ENCODE measurements at places on chromosomes 11 and 22. TPM values are rescaled to one million over a fixed set of nuclear protein-coding genes. Genes with fewer than 3 reads are reported as not detected.

GRCh38 chr11:81255895-81256294 lies 1477.8 kb downstream of the FAM181B start:
- no peak for DNase-seq

The SAAL1 gene
- total RNA-seq: 12.3 TPM

GRCh38 chr11:134409552-134410429 lies 2.3 kb downstream of the B3GAT1 start:
- DNase-seq: no peak

DNA sequence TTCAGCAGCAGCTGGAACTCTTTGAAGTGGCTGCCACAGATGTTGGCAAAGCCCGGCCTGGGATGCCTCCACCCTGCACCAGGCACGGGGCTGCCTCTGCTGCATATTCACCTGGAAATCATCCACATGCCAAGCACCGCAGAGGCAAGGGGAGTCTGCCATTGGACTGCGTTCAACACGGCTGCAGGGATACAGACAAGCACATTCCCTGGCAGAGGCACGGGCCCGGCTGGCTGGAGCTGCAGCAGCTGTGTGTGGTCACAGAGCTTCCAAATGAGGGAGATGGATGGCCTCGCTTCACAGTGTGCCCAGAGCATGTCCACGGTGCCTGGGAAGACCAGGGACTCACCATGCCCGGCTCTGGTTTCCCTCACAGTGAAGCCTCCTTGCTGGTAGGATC lies 1378.9 kb downstream of the TBC1D22A start:
- no peak for DNase-seq

- DNase-seq: no peak
Measured at GRCh38 chr11:21630934-21631478, 561.9 kb upstream of the ANO5 start.

DNA sequence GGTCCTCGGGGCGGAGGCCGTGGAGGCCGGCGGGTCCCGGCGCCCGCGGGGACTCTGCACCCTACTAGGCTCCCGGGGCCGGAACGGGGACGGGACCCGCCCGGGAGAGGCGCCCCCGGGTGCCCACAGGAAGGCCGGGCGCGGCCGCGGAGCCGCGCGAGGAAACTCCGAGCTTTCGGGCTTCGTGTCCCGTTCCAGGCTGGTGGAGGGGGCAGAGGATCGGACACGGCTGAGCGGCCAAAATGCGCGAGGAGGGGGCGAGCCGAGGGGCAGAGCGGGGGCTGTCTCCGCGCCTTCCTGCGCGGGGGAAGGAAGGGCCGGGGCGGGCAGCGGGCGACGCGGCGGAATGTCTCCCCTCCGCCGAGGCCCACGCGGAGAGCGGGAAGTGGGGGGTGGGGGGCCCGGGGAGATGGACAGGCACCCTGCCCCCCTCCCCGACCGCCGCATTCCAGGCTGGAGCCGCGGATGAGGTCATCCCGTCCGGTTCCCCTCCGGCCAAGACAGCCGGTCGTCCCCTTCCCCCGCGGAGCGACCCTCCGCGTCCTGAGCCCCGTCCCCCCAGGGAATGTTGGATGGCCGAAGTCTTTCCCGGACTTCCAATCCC lies 430 bp downstream of the CDC42EP1 start:
- DNase-seq: no peak

GRCh38 chr22:30675436-30675835 lies 7.8 kb upstream of the DUSP18 start:
- DNase-seq: no peak

The OR5M3 gene
- total RNA-seq: not detected

GRCh38 chr11:56577621-56578020 lies at the start of gene OR5M10:
Gene OR5M10, minus strand, starts transcription at chr11:56577721. Its CDS starts 0 bp downstream, at chr11:56577721.
- no peak for DNase-seq

The MAJIN gene
- total RNA-seq: not detected

DNA sequence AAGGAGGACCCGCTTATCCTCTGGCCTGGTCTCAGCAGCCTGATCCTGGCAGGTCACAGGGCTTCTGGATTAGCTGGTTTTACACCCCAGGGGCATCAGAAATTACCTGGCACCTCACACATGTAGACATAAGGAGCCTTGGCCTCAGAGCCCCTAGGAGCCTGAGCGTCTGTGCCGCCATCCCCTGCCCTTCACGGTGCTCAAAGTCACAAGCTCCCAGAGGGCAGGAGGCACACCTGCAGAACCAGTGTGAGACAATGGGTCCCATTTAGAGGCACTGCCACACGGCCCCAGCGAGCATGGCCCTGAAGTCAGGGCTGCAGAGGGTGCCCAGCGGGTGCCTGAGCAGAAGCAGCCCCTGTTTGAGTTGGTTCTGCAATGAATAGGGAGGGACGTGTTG lies 3.9 kb downstream of the DGKZ start:
- DNase-seq: no peak

GRCh38 chr11:70066136-70066520 lies 12.0 kb upstream of the ANO1 start:
- peak; percentile 14 for DNase-seq

The CALCB gene
- not detected for total RNA-seq

GRCh38 chr11:99176430-99176829 lies 155.7 kb downstream of the CNTN5 start:
- no peak for DNase-seq

DNA sequence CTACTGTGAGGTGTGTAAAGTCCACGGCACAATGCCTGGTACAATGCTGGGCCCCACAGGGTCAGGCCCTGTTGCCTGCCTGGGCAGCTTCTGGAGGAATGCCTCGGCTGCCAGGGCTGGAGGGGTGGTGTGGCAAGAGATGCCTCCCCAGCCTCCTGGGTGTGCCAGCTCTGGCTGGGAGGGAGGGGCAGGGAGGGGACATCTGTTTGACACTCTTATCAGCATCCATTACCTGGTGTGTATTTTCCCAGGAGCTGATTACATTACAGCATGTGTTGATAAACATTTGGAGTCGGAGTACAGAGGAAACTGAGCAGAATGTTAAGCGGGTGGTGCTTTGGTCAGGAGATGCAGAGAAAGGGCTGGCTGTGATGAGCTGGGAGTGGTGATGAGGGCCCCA lies 11.0 kb upstream of the NECTIN1 start:
- DNase-seq: no peak

The TRPM5 gene
- not detected for total RNA-seq

- peak; percentile 36 for DNase-seq
Measured at GRCh38 chr11:69899957-69900821, 81.0 kb upstream of the FGF3 start.

- no peak for DNase-seq
Measured at GRCh38 chr11:38788561-38788960, 2190.5 kb upstream of the RAG2 start.

- no peak for DNase-seq
Measured at GRCh38 chr11:6911948-6912347, 8.9 kb upstream of the OR2D3 start.

- DNase-seq: no peak
Measured at GRCh38 chr22:41092847-41093411, 537 bp downstream of the EP300 start.

DNA sequence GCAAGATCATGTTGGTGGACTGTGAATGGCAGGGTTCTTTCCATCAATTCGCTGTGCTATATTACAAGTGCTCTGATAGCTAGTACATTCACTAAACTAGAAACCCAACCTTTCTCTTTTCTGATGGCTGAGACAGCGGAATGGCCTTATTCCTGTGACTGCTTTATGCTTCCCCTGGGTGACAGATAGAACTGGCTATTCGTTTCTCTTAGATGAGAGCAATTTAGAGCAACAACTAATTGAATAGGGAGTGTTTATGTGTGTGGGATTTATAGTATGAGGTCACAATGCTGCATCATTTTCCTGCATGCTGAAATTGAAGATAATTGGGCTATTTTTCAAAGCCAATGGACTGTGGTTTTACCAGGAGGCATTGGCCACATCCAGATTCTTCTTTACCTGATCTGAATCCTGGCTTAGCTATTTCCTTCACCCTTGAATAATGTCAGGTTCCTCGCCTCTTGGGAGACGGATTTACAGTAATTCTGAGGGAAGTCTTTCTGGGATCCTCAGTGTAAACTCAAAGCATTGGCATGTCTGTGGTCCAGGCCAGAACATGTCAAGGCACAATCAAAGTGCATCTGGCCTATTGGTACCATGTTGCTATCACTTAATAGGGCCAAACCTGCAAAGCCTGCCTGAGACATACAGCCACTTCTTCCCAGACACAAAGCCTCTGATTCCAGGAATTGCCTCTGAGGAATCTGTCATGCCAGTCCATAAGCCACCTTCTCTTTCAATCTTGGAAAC lies 775.0 kb upstream of the API5 start:
- no peak for DNase-seq

GRCh38 chr11:129090056-129090455 lies 102.1 kb downstream of the ARHGAP32 start:
- no peak for DNase-seq

DNA sequence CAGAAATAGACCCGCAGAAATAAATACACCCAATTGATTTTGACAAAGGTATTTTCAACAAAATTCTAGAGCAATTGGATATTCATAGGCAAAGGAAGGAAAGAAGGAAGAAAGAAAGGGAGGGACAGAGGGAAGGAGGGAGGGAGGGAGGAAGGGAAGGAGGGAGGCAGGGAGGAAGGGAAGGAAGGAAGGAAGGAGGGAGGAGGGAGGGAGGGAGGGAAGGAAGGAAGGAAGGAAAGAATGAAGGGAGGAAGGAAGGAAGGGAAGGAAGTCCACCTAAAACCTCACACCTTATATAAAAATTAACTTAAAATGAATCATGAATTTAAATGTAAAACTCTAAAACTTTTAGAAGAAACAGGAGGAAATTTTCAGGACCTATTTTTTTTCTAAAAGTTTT lies 94.2 kb upstream of the USP47 start:
- no peak for DNase-seq

The MN1 gene
- 2.0 TPM for total RNA-seq

The UPK3A gene
- total RNA-seq: not detected

- DNase-seq: no peak
Measured at GRCh38 chr11:27357250-27357649, 5.8 kb downstream of the CCDC34 start.

- DNase-seq: no peak
Measured at GRCh38 chr11:46107780-46108179, 13.5 kb downstream of the PHF21A start.

- no peak for DNase-seq
Measured at GRCh38 chr22:19820880-19821522, 33.7 kb downstream of the GNB1L start.

DNA sequence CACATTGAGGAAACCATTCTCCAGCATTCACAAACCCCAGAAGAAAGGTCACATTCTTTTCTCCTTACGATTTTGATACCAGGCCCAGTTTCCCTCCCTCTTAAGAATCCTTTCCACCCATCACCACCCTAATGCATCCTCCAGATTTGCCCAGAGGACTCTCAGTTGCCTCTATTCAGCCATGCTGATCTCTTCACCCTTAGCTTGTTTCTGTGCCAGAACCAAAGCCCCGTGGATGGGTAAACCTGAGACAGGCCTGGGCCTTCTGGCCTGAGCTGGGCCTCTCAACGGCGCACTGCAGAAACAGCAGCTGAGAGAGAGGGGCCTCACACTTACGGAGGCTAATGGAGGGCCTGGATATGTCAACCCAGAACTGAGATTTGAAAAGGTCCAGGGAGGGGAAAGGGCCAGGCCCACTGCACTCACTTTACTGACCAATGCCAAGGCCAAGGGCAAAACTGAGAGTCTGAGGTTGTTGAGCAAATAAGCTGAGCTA lies 32.2 kb upstream of the OAF start:
- DNase-seq: peak; percentile 5

The PTPRJ gene
- 15.7 TPM for total RNA-seq

The CDHR5 gene
- total RNA-seq: not detected

DNA sequence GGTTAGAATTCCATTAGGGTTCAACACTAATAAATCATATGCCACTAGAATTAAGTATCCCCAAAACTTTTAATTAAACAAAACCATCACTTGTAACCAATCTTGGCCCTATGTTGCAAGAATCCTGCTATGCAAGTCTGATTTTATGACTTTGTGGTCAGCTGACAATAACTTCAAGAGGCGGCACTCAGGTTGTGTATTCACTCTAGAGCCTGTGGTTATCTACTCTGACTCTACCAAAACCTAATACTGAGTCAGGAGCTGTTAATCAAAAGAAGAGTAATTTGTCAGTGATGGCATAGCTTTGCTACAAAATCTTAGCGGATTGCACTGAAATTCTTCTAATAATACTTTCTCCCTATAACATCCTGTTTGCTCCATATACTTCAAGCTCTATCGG lies 253.7 kb downstream of the AASDHPPT start:
- no peak for DNase-seq

The ARHGAP20 gene
- total RNA-seq: 34.6 TPM

DNA sequence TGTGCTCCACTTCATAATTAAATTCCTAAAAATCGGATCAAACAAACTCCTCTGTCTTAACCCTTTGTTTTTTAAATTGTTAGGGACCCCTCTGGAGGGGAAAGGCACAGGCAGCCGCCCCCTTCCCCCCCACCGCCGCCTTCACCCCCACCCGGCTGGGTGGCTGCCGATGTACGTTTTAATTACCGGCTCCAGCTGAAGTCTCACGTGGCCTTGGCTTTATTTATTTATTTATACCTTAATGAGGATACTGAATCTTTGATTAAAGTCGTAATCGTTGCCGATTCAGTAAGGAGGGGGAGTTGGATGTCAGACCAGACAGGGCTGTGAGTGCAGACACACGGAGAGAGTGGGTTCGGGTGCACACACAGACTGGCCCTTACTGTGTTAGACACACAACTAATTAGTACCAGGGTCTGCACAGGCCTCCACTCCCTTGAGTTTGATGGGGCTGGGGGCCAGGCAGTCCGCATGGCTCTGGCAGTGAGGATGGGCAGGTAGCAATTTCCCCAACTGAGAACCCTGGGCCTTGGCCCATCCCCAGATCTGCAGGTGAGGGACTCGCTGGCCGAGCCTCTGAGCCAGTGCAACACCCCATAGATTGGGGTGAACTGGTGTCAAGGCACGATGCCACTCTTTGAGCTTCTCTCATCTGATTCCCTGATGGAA lies 51.3 kb upstream of the NNMT start:
- no peak for DNase-seq

The GAB4 gene
- not detected for total RNA-seq

The TRMT112 gene
- total RNA-seq: 206 TPM

DNA sequence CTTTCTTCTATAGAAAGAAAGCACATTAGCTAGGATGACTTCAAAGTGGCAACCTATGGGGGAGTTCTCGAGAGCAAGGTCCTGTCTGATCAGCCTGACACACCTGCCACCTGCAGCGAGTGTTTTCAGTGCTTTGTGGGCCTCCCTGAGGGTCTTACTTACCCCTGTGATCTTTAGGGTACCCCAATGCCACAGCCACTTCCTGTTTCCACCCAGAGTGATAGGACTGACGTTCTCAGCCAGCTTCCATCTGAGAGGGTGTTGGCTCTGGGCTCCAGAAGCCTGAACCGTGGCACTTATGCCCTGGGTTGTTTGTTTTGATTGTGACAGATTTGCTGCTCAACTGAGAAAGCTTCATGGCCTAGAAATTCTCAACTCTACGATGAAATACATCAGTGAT lies 21.7 kb upstream of the ANKK1 start:
- DNase-seq: no peak

The KRTAP5-7 gene
- 0.16 TPM for total RNA-seq

The OR5M10 gene
- total RNA-seq: not detected

Data from breast epithelium (tissue), 4 donors.